ENCODE measurements at places on chromosomes 16 and 17. TPM values are rescaled to one million over a fixed set of nuclear protein-coding genes. Genes with fewer than 3 reads are reported as not detected.

ACD gene
- total RNA-seq = 20.5 TPM

TNP2 gene
- not detected for total RNA-seq

TERB1 gene
- 0.56 TPM for total RNA-seq

LRRC3C gene
- not detected for total RNA-seq

SUPT6H gene
- 50.2 TPM for total RNA-seq

ADAP2 gene
- 7.9 TPM for total RNA-seq

PAQR4 gene
- total RNA-seq = 8.1 TPM

TPSAB1 gene
- not detected for total RNA-seq

DEXI gene
- total RNA-seq = 57.8 TPM
